ENCODE measurements at places on chromosomes 12 and 14. TPM values are rescaled to one million over a fixed set of nuclear protein-coding genes. Genes with fewer than 3 reads are reported as not detected.

Gene KLHL33
- 0.03 TPM for polyA plus RNA-seq

Gene CBLN3
- 0.07 TPM for polyA plus RNA-seq

Gene SLC5A8
- not detected for polyA plus RNA-seq

Gene MYO1H
- polyA plus RNA-seq, result not detected

Gene A2M
- polyA plus RNA-seq, result 1.2 TPM

Gene GNPTAB
- 29.1 TPM for polyA plus RNA-seq

Gene TM7SF3
- 85.9 TPM for polyA plus RNA-seq

Gene TSPAN9
- polyA plus RNA-seq, result 0.34 TPM

Gene TMTC1
- polyA plus RNA-seq, result 5.6 TPM

Gene NUDT14
- polyA plus RNA-seq, result 37.4 TPM

Data from CD14-positive monocyte (primary cell).